ENCODE measurements at places on chromosomes 7 and 10. TPM values are rescaled to one million over a fixed set of nuclear protein-coding genes. Genes with fewer than 3 reads are reported as not detected.

The CNOT4 gene
- total RNA-seq = 9.5 TPM

The NEUROD6 gene
- not detected for total RNA-seq

The ENTPD1 gene
- total RNA-seq = not detected

The OR2A42 gene
- total RNA-seq = not detected

The C7orf57 gene
- total RNA-seq = 2.4 TPM

The CHAT gene
- total RNA-seq = not detected

The HTR5A gene
- total RNA-seq = not detected

The CYP2C19 gene
- 0.26 TPM for total RNA-seq

The OR9A2 gene
- 0.26 TPM for total RNA-seq

The YAE1 gene
- 13.2 TPM for total RNA-seq

The PRKCQ gene
- 2.1 TPM for total RNA-seq

The PPA1 gene
- total RNA-seq = 350 TPM

The ADGRA1 gene
- total RNA-seq = not detected

The IQUB gene
- not detected for total RNA-seq

The TFPI2 gene
- 2.8 TPM for total RNA-seq

The FGL2 gene
- 0.53 TPM for total RNA-seq

The MGMT gene
- 19.3 TPM for total RNA-seq

The SKAP2 gene
- 2.1 TPM for total RNA-seq
